NCI-H345 (cell line): ENCODE measurements at places on chromosomes 2 and 18.
A peak's percentile ranks its signal among the peaks of the same experiment; 100 is the strongest.

- no peak for DNase-seq
Observed at GRCh38 chr2:70620020-70620419, 66.4 kb upstream of the TGFA start.

GRCh38 chr2:70044290-70045040 is 42.8 kb upstream of the PCBP1 start:
- DNase-seq: no peak

DNA sequence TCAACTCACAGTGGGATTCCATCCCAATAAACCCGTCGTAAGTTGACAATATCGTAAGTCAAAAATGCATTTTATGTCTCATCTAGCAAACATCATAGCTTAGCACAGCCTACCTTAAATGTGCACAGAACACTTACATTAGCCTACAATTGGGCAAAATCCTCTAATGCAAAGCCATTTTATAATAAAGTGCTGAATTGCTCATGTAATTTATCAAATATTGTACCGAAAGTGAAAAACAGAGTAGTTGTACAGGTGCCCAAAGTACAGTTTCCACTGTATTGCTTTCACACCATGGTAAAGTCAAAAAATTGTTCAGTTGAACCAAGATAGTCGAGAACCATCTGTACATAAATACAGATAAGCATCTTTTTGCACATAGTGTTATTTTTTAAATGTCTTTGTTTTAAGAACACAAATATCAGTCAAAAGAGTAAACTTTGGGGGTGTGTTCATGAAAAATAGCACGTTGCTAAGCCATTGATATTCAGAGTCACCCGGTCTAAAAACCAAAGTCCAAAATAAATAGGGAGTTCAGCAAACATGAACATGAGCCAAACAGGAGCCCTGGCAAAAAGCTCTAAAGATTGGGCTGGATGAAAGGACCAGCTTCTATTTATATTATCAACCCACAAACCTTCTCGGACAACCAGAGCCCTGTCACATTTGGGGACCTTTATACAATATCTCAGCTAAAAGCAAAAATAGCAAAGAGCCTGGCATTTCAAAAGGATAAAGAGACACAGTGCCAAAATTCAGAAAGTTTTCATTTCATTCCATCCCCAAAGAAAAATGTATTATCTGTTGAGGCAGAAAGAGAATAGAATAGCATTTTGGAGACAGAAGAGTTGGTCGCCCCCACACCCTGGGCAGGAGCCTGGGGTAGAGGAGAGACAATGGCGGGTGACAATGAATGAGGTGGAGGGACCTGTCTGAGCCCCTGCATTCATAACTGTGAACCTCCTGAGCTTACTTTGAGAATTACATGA is 105.9 kb upstream of the SH3BP4 start:
- no peak for DNase-seq

DNA sequence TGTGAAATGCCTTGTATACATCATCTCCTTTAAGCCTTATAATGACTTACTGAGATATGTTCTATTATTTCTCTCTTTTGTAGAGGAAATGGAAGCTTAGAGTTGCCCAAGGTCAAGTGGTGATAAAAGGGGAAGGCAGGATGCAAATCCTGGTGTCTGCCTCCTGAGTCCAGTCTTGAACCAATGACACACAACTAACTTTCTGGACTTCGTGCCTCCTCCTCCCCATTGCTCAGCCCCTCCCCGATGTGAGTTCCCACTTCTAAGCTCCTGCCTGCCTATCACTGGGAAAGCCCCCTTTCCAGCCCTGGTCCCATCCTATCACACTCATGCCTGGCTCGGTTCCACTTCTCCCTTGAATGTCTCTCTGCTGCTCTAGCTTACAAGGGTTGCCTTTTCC is 6.9 kb upstream of the CTIF start:
- no peak for DNase-seq

GRCh38 chr2:74000666-74001065 is 16.0 kb downstream of the TET3 start:
- DNase-seq: no peak

GRCh38 chr18:43563780-43564179 is 286.5 kb upstream of the SYT4 start:
- peak; percentile 51 for DNase-seq

DNA sequence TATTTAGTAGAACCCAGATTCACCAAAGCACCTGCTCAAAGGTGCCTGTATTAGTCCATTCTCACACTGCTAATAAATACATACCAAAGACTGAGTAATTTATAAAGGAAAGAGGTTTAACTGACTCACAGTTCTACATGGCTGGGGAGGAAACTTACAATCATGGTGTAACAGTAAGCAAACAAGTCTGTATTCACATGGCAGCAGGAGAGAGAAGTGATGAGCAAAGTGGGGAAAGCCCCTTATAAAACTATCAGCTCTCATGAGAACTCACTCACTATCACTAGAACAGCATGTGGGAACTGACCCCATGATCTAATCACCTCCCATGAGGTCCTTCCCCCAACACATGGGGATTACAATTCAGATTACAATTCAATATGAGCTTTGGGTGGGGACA is 28.0 kb upstream of the DDX18 start:
- DNase-seq: no peak

- no peak for DNase-seq
Observed at GRCh38 chr2:65992198-65992554, 442.7 kb upstream of the MEIS1 start.

GRCh38 chr2:169761251-169761969 is 27.8 kb downstream of the KLHL23 start:
- DNase-seq: no peak

DNA sequence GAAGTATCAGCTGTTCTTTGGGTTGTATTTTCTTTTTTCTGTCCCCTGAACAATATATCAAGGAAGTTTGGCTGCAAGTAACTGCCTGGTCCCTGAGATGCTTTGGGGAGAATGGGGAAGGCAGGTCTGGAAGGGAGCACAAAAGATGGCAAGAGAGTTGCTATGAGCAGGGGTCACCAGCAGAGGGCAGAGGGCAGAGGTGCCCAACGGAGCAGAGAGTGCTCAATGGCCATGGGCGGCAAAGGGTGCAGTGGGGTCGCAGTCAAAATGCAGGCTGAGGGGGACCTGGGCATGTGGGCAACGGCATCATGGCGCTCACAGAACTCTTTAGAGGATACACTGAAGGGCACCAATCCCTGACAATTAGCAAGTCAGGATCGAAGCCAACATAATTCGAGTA is 107.7 kb upstream of the ATP8B1 start:
- no peak for DNase-seq

DNA sequence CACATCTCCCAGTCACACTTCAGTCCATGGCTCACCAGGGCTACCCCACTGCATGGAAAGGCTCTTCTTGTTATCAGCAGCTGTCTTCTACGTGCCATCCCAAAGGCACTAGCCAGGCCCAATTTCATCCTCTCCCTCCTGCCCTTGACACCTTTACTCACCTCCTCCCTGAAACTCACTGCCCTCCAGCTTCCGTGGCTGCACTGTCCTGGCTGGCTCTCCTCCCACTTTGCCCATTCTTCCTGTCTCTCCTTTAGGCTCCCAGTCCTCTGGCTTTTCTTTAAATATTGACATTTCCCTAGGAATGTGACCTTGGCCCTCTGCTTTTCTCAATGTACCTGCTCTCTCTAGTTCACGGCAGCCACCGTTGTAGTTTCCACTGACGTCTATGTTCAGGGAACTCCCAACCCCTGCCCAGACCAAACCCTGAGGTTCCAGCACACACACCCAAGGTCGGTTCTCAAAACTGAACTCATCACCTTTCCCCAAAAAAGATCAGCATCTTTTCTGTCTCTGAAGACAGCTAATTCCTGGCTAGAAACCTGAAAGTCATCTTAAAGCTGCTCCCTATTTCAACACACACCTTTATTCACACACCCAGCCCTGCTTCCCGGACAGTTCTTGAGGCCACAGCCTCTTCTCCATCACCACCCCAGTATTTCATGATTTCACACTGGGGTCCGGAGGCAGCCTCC is 36.7 kb downstream of the WDFY1 start:
- no peak for DNase-seq

DNA sequence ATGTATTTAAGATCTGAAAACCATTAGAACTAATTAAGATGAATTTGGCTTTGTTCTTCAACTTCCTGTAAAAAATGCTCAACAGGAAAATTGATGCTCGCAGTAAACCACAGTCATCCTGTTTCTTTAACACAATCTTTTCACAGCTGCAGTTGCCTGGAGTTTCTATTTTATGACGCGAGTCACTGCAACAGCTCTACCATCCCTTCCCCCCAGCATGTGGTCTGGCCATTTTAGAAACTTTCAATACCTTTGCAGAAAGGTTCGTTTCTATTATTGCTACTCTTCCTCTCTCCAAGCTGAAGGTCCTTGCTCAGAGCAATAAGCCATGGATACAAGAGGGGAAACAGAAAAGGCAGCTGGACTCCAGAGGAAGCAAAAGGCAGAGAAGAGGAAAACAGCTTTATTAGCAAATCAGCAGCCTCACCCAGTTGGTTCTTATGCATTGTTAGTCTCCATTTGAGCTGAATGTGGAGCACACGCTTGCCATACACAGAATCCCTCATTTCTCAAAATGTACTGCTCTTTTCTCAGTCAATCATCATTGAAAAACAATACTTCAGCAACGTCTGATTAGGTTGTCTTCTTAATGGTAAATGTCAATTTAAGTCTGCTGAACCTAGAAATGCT is 3.9 kb downstream of the WIPF1 start:
- no peak for DNase-seq

DNA sequence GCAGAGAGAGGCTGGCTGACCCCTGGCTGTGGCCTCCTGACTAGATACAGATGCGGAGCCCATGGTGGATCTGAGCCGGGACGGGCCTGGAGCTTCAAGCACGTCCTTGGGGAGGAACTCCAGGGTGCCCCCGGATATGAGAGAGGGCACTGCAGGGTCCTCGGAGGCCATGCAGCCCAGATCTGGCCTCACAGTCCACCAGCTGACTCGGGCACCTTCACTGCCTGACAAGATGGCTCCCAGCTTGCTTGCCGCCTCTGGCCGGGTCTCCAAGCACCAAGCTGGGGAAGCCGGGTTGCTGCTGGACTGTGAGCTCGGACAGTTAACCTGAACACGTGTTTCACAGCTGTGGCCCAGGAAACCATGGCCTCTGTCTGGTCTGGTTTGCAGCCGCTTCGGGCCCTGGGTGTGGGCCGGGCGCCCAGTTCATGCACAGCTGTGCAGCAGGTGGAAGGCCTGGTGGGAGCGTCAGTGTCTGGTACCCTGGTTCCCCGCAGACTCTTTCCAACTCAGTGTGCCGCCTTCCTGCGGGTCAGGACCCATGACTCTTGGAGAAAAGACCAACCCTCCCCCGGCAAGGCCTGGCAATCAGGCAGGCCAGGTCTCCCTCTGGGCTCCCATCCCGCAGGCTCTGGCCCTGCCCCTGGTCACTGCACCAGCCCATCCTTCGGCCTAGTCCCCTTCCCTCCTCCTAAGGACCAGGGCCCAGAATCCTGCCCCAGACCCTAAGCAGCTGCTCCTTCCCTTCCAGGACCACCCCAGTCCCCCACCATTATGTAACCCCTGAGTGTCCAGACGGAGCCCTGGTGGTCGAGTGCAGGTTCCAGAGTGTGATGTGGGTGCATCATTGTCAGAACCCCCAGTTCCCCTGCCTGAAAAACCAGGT is 74.6 kb upstream of the OTOS start:
- no peak for DNase-seq

- DNase-seq: no peak
Observed at GRCh38 chr18:39199231-39199855, 1633.7 kb upstream of the CELF4 start.

- no peak for DNase-seq
Observed at GRCh38 chr2:219142329-219142728, 18.3 kb downstream of the NHEJ1 start.
